ENCODE measurements at places on chromosomes 3 and 15.

GRCh38 chr3:197807969-197808587, 17.0 kb downstream of the LRCH3 start:
- DNase-seq = no peak

- DNase-seq = peak; percentile 73
Observed at GRCh38 chr3:194133661-194134230, 2.2 kb upstream of the HES1 start.

DNA sequence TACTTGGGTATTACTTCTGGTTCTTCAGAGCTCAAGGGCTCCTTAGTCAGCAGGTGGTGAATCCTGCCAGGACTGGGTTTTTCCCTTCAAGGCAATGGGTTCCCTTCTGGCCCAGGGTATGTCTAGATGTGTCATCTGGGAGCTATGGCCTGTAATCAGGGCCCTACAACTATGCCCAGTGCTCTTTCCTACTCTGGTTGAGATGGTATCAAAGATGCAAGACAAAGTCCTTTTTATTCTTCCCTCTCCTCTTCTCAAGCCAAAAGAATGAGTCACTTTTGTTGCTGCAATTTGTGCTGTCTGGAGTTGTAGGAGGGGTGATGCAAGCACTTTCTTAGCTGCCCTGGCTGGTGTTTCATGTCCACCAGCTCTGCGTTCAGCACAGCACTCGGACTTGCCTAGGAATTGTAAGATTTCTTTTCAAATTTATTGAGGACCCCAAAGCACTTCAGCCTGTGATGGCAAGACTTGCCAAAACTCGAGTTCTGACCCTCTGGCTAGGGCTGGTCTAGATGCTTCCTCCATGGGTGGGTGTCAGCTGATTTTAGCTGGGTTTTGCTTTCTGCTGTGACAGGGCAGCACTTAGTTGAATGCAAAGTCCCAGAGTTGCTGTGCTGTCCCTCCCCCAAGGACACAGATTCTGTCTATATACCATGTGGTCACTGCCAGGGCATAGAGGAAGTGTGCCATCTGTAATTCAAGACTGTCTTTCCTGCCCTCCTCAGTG, 129.2 kb upstream of the CBLB start:
- peak; percentile 53 for DNase-seq

- DNase-seq = no peak
Observed at GRCh38 chr3:130728037-130728436, 18.6 kb downstream of the PIK3R4 start.

- no peak for DNase-seq
Observed at GRCh38 chr15:40826423-40827075, 2.0 kb downstream of the PPP1R14D start.

DNA sequence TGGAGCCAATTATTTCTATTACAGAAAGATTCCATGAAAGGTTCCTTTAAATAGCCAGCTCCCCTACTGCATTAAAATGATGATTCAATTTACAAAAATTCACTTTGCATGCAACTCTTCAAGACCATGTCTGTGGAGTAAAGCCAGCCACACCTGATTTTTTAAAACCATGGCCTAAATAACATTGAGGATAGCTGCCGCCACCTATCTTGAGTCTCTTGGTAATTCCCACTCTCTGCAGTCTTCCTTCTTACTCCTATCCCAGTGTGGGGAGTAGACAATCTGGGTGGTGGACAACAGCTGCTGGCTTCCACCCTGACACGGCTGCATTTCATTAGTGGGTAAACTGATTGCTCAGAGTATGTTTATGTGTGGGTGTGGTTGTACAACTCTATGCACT, 10.7 kb downstream of the LRTM1 start:
- DNase-seq = no peak

DNA sequence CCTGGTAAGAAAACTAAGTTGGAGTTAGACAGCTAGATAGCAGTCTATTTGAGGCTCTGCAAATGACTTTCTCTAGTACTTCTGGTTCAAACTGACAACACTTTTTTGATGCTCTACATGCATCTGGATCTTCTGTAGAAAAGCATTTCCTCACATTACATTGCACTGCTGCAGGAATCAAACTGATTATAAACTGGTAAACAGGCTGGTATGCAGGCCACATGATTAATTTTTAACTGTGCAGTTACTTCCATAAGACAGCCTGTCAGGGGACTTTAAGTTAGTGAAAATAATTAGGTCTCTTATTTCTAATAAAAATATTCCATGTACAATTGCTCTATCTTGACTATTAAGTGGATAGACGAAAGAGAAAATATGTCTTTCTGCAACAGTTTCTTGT, 550.0 kb upstream of the ALCAM start:
- no peak for DNase-seq

DNA sequence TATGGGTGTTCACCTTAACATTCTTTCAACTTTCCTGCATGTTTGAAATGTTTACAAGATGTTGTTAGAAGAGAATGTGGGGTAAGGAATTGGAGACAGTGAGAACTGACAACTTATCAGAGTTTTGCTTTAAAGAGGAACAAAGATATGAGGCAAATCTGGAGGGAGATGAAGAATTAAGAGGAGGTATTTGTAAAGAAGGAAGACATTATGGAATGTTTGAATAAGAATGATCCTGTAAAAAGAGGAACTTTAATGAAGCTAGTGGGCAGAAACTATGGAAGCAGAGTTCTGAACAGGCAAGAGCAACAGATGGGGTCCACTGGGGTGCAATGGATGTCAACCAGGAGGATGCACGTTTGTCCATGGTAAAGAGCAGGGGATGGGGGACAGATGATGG, 27.7 kb downstream of the PLD1 start:
- DNase-seq = no peak

GRCh38 chr3:72814308-72814707, 33.9 kb downstream of the SHQ1 start:
- no peak for DNase-seq

- DNase-seq = no peak
Observed at GRCh38 chr15:58407236-58407775, 24.5 kb upstream of the LIPC start.

- no peak for DNase-seq
Observed at GRCh38 chr3:68773401-68773800, 158.9 kb downstream of the TAFA4 start.

- no peak for DNase-seq
Observed at GRCh38 chr3:177681156-177681555, 483.9 kb upstream of the TBL1XR1 start.

DNA sequence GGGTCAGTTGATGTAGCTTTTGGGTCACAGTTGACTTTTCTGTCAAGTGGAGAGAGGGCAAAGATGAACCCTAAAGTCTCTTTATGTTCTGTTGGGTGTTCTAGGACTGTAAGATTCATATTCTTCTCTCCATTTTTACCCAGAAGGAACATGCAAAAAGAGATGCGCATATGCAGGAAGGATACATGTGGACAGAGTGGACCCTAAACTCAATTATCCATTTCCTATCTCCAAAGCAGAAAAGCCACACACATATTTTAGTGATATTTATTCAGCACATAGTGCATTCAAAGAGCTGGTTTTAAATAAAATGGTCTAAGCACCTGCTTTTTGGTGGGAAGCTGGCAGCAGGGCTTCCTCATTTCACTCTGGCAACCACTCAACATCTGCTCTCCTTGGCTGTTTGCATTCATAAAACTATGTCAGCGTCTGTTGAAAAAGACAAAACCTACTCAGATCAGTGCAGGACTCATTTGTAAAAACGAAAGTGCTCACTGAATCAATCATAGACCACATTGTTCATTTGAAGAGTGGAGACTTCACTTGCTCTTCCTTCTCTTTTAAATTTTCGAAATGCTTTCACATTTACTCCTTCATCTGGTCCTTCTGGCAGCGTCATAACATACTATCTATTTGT, 96.6 kb downstream of the SEMA6D start:
- no peak for DNase-seq

- DNase-seq = no peak
Observed at GRCh38 chr3:72114773-72115172, 329.8 kb upstream of the PROK2 start.

DNA sequence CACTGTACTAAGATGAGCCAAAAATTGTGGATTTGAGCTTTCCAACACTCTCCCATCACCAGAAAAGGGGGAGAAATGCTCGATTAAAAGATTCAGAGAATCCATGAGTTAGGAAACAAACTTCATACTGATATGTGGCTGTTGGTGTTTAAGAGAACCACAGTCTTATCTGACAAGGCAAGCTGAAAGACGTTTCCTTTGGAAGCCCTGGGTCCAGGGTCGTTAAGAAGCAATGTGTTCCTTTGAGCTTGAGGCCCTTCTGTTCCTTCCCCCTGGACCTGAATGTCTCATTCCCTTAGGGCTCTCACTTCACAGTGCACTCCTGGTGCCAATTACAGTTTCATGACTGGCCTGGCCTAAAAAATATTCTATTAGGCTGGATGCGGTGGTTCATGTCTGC, 524.8 kb upstream of the PPP2R3A start:
- no peak for DNase-seq

- no peak for DNase-seq
Observed at GRCh38 chr3:196513697-196514349, 1.3 kb downstream of the SMCO1 start.

DNA sequence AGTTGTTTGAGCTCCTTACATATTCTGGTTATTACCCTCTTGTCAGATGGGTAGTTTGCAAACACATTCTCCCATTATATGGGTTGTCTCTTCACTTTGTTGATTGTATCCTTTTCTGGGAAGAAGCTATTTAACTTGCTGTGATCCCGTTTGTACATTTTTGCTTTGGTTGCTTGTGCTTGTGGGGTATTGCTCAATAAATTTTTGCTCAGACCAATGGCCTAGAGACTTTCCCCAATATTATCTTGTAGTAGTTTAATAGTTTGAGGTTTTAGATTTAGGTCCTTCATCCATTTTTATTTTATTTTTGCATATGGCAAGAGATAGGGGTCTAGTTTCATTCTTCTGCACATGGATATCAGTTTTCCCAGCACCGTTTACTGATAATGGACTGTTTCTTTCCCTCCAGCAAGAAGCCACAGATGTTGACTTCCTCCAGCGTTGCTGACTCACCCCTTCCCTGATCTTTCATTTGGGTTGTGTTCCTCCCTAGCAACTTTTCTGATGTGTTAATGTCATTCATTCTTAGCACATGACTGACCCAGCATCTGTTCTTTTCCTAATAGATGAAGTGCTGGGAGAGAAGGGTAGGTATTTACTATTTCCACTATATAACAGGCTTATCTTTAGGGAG, 166.7 kb upstream of the SGO1 start:
- DNase-seq = no peak

GRCh38 chr3:34146596-34146995, 348.2 kb downstream of the PDCD6IP start:
- DNase-seq = no peak

- DNase-seq = no peak
Observed at GRCh38 chr15:42932833-42933515, 12.4 kb upstream of the TTBK2 start.

- peak; percentile 70 for DNase-seq
Observed at GRCh38 chr15:65384895-65385869, 7.4 kb upstream of the IGDCC3 start.

- peak; percentile 12 for DNase-seq
Observed at GRCh38 chr3:83890039-83890762, 1068.6 kb upstream of the CADM2 start.
